ENCODE measurements at places on chromosomes 13 and 19.

GRCh38 chr13:113078902-113079780 lies 26.4 kb upstream of the F7 start:
- no peak for DNase-seq

GRCh38 chr13:106566641-106567473 lies 1.1 kb downstream of the ARGLU1 start:
- DNase-seq = peak; percentile 54

DNA sequence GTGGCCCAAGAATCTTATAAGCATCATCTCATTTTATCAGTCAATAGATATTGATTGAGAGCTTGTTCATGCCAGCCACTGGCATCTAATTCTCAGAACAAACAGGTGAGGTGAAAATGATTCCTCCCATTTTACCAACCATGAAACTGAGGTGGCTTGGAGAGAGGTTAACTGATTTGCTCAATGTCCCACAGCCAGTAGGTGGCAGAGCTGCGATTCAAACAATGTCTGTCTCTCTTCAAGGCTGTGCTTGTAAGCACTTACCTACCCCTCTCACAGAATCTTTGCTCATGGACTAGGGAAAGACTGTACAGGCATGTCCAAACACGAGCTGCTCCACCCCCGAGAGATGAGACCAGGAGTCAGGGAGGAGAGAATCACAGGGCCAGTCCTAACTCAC lies 21.5 kb upstream of the GSX1 start:
- DNase-seq = peak; percentile 12

- DNase-seq = no peak
These were observed 11.0 kb upstream of the BBC3 start for GRCh38 chr19:47241919-47242577.

DNA sequence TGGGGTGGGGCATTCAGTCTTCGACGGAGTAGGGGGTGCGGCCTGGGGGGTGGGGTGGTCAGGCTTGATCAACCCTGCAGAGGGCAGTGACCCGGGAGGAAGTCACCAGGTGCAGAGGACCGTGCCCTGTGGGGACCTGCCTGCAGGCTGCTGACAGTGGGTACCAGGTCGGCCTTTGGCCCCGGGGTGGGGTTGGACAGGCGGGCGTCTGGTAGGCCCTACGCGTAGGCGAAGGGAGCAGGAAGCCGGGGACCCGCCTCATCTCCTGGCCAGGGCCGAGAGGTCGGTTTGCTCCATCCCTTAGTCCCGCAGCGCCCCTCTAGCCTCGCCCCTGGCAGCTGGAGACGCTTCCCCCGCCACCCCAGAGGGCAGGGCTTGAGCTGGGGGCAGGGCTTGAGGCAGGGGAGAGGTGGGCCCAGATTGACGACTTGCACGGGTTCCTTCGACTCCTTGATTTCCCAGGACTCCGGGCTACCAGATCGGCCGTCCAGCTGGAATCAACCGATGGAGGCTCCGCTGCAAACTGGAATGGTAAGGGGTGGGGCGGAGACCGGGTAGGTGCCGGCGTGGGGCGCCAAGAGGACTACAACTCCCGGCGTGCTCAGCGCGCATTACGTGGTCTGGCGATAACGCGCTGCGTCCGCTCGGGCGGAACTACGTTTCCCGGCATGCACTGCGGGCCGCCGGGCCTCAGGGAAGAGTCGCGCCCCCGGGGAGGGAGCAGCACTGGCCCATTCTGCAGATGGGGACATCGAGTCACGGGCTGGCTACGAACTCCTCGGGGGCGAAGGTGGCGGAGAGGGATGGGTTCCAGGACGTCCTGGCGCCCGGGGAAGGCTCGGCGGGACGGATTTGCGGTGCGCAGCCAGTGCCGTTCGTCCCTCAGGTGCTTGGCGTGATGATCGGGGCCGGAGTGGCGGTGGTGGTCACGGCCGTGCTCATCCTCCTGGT lies at the start of gene PNPLA6:
PNPLA6 (plus strand) TSS at position 671 of the 951 bp plus-strand sequence; CDS start at position 743, 72 bp downstream.
- peak; percentile 91 for DNase-seq

GRCh38 chr13:43389983-43390382 lies 366.6 kb downstream of the DNAJC15 start:
- peak; percentile 71 for DNase-seq

- DNase-seq = no peak
These were observed 3.0 kb downstream of the LGALS4 start for GRCh38 chr19:38809592-38810252.

DNA sequence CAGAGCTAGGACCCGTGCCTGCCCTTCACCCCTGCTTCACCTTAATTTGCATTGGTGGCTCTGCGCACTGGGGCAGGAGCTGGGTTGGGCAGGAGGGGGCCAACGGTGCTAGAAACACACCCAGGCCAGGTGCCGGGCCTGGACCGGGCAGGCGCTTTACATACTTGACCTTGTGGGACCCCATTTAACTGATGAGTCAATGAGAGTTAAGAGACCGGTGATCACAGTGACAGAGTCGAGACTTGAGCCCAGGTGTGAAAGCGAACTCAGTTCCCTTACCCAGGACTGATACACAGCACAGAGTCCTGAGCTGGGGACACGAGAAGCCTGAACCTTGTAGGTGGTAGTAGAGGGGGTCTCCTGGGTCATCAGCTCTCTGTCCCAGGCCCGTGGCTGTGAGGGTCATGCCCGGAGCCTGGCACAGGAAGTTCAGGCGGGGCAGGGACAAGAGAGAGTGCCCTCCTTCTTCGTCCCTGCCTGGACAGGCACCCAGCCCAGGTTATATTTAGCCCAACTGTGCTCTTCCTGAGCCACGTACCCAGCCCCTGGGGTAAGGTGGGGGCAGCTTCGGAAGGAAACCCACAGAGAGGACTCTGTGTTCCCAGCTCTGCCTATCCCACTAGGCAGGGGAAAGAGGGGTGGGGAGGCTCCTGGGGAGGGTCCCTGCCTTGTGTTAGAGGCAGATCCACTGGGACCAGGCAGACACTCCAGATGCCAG lies 1.9 kb downstream of the PRX start:
- DNase-seq = no peak

GRCh38 chr19:6108721-6109633 lies 1.3 kb downstream of the RFX2 start:
- DNase-seq = peak; percentile 88

GRCh38 chr13:46962281-46962941 lies 65.6 kb upstream of the HTR2A start:
- DNase-seq = peak; percentile 42

- peak; percentile 48 for DNase-seq
These were observed 28.8 kb upstream of the TUBGCP3 start for GRCh38 chr13:112616586-112617362.

DNA sequence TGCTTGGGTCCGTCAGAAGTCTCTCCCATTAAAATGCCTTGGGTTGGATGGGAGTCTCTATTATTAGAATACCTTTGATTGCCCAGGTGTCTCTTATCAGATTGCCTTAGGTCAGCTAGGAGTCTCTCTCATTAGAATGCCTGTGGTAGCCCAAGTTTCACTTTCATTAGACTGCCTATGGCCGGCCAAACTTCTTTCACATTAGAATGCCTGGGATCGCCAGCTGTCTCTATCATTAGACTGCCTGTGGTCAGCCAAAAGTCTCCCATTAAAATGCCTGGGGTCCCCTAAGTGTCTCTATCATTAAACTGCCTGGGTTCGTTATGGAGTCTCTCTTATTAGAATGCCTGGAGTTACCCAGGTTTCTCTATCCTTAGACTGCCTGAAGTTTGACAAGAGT lies 1476.7 kb downstream of the UQCRFS1 start:
- no peak for DNase-seq

GRCh38 chr13:38850868-38851626 lies 139.6 kb downstream of the STOML3 start:
- DNase-seq = no peak

GRCh38 chr19:14977128-14977527 lies 2.5 kb downstream of the SLC1A6 start:
- DNase-seq = no peak

DNA sequence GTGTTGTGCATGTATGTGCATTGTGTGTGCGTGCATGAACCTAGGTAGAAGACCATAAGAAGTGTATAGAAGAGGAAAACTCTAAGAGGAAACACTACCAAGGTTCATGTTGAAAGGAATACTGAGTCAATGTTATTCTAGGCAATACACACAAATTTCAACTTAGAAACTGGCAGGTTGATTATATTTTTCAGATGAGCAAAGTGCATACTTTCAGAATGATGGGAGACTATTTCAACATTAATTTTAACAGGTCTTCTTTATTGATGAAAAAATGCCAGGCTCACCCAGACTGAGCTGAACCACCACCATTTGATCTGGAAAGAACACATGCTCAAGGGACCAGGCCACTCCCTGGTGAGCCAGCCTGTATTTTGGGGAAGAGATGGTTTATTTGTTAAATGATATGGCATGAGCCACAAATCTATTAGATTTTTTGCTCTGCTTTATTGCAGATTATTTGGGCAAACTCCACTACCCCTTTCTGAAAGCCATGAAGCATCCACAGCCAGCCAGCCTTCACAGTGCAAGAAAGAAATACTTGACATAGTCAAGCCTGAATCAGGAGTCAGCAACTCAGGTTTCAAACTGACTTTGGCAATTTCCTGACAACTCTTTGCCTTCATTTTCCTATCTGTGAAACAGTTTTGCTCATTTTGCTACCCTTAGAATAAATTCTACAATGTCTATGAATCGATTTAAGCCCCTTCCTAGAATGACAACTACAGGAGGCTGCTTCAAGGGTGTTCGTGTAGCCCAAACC lies 368.9 kb downstream of the COG6 start:
- DNase-seq = no peak
